Neural crest cell (in vitro differentiated cells): ENCODE measurements at places on chromosomes 1 and 21. TPM values are rescaled to one million over a fixed set of nuclear protein-coding genes. Genes with fewer than 3 reads are reported as not detected.

SPAG17 gene
- total RNA-seq, result 1.5 and 1.6 TPM in 2 replicates

TRIM67 gene
- 1.6 and 1.9 TPM in 2 replicates for total RNA-seq

DNA sequence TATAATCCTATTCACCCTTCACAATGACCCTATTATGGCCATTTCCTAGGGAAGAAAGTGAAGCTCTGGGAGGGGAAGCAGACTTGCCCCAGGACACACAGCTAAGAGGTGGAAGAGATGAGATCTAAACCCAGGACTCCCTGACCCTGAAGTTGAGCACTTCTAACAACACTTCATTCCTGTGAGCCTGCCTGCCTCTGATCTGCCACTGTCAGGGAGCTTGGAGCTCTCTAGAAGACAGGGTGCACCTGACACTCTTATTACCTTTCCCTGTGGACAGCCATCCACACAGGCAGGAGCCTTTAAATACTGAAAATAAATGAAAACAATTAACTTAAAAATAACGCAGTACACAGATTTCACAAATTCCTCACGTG is 599 bp downstream of the MKNK1 start:
- DNase-seq, result no peak

GRCh38 chr21:25176637-25177412 is 430.5 kb downstream of the MRPL39 start:
- DNase-seq, result no peak

DNA sequence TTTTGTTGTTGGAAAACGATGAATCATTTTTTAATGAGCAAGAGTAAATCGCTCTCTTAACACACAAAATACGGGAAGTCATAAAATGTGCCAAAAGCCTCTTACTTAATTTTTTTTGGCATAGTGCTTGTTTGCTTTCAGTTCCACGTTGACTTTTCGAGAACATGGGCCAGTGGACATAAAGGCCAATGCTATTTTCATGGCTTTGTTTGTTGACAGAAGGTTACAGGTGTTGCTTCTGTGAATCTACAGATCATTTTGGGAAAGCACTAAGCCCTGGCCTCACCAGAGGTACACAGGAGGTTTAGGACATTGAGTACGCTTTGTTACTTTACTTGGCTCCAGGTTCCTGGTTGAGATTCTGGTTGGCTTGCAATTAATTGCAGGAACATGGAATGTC is 199.4 kb upstream of the HMCN1 start:
- no peak for DNase-seq

DNA sequence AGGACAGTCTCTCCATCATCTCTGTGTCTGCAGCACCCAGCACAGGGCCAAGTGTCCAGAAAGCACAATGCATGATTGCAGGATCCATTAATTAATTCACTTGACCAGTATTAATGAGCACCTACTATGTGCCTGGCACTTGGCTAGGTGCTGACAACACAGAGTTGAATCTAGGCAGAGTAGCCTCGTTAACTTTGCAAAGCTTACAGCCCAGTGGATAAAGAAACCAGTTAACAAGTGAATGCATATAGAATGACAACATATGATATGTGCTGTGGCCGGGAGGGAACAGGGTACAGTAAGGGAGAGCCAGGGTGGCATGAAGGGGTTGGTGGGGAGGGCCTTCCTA is 10.9 kb downstream of the SLC1A7 start:
- DNase-seq, result no peak

GRCh38 chr1:72202761-72203160 is 79.6 kb downstream of the NEGR1 start:
- no peak for DNase-seq
